Urinary bladder (tissue), 4 donors: ENCODE measurements at places on chromosomes 4 and X.

DNA sequence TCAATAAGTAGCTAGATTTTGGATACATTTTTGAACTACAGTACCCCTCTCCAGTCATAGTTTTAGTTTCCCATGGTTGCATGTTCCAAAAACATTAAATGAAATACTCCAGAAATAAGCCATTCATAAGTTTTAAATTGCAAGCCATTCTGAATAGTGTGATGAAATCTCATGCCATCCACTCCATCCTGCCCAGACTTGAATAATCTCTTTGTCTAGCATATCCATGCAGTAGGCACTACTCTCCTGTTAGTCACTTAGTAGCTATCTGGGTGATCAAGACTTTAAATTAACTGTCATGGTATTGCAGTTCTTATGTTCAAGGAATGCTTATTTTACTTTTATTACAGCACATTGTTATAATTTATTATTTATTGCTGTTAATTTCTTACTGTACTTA lies 237.4 kb downstream of the SPANXN1 start:
- DNase-seq, result no peak

- no peak for DNase-seq
Observed at GRCh38 chr4:10746371-10747171, 62.0 kb upstream of the CLNK start.

GRCh38 chrX:37746951-37747350 lies 32.9 kb upstream of the CYBB start:
- DNase-seq, result no peak

DNA sequence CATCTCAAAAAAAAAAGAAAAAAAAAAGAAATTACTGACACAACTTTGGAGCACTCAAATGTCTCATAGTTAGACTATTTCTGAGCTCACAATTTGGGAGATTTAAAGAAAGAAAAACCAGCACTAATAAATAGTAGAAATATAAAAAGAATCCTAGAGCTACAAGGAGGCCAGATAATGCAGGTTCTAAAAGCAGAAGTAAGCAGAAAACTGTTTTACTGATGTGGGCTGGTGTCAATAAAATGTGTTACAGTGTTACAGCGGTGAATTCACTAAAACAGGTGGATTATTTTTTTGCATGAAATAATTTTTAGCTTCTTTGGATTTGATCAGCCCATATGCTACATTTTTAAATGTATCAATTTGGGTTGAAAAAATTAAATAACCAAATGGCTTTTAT lies 375.9 kb downstream of the GPM6A start:
- no peak for DNase-seq

DNA sequence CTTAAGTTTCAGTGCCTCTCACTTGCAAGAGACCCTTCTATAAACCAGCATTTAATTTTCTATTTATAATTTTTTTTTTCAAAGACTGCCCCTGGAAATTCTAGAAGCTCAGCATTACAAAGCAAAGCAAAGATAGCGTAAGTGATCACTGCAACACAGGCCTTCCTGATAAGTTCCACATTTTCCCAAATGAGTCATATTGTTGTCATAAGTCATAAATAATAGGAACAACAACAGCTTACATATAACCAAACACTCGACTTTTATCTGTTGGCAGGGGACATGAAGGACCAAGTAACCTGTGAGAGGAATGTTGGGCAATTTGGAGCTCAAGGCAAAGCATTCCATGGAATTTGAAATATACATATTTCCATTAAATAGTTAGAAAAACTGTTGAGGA lies 815.5 kb downstream of the DMD start:
- no peak for DNase-seq

GRCh38 chr4:16717266-16717970 lies 181.0 kb downstream of the LDB2 start:
- DNase-seq, result no peak

- peak; percentile 25 for DNase-seq
Observed at GRCh38 chrX:12447448-12448064, 309.3 kb downstream of the FRMPD4 start.

DNA sequence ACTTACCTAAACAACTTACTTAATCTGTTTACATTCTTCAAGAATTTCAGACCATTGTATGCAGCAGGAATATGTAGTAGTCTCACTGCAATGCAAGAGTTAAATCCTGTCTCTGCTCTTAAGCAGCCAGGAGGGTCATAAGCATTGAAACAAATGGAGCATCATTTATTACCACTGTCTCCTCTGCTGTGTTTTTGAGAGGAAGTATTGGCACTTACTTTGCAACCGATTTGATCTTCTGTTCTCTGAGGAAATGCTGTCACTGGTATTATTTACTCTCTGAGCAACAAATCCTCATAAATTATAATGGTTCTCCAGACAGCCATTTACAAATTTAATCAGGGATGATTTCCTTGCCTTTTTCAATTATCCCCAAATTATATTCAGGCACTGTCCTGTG lies 1367.1 kb downstream of the STIM2 start:
- DNase-seq, result no peak

DNA sequence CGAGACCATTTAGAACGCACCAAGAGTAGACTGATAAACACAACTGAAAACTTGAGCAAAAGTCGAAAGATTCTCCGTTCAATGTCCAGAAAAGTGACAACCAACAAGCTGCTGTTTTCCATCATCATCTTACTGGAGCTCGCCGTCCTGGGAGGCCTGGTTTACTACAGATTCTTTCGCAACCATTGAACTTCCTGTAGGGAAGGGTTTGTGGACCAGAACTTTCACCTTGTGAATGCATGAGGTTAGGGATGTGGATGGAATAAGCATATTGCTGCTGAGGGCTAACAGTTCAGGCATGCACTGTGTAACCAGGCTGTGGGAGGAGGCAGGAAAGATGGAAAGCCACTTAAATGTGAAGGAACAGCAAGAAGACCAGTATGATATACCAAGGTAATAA lies 20.9 kb upstream of the ING2 start:
- no peak for DNase-seq

DNA sequence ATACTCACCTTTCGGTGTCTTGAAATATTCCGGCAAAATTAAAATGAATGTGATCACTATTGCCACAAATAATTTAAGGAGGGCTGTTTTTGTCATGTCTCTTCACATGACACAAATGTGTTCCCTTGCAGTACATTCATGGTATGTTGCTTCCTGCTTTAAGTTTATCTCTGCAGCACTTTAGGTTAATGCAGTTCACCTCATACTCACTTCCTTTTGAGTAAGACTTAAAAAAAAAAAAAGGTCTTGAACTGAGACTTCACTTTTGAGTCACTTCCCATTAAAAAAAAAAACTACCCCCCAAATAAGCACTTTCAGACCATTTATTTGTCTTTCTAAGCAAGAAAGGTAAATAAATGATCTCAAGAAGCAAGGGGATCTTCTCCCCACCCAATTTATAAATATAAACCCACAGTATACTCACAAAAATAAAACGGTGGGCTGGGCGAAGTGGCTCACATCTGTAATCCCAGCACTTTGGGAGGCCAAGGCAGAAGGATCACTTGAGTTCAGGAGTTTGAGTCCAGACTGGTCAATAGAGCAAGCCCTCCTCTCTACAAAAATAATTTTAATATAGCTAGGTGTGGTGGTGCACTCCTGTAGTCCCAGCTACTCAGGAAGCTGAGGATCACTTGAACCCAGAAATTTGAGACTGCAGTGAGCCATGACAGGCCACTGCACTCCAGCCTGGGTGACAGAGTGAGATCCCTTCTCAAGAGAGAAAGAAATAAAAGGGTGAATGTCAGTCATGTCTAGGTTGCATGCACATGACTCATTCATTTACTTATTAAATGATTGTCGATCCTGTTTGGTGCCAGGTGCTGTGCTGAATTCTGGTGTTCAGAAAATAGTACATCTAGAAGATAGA lies at the start of gene TMEM156:
TMEM156 (minus strand) TSS at position 192 of the 868 bp plus-strand sequence; CDS start at position 96, 96 bp downstream.
- DNase-seq, result no peak

DNA sequence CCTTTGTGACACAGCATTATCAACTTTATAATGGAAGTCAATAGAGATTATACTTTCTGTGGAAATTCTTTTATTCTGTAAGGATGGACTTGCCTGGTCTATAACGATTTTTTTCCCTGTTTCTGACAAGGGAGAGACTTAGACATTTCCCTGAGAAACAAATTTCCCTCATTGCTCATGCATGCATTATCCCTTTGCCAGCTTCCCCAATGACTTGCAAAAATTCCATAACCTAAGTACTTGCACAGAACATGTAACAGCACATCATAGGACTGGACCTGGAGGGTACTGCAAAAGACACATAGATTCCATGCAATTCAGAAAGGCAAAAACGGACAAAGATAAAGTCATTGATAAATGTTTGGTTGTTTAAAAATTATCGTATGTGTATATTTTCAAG lies 166.7 kb downstream of the FHIP1A start:
- DNase-seq, result no peak

- DNase-seq, result no peak
Observed at GRCh38 chrX:110399497-110399896, 40.8 kb downstream of the RTL9 start.

DNA sequence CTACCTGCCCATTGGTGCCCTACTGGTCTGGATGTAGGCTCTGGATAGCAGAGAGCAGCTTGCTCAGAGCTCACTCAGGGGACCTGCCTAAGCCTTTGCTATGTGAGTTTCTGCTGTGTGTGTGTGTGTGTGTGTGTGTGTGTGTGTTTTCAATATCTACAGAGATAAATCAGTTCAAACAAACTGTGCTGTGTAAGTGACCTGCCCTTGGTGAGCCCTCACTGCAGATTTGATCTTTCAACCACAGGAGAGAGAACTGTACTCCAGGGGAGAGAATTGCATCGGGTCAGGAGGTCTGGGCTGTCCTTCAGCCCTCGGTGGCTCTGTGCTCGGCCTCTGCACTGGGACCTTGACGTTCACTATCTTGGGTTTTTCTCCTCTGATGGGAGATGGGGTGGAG lies 35.0 kb upstream of the CDKN2AIP start:
- peak; percentile 7 for DNase-seq

DNA sequence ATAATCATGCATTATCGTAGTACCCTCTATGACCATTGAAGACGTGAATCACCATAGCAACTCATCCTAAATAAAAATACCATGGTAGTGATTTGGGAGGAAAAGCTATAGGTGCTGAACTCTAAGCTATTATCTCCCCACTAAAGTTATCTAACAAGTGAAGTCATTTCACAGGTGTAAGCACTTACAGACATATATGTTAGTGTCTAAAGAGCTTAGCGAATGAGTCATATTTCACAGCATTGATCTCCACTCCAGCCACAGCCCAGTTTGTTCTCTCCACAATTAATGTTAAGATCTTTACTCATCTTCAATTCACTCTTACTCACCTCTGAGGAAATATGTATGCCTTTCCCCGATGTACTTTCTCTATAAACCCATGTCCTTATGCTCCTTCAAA lies 57.0 kb downstream of the DCAF8L1 start:
- no peak for DNase-seq

DNA sequence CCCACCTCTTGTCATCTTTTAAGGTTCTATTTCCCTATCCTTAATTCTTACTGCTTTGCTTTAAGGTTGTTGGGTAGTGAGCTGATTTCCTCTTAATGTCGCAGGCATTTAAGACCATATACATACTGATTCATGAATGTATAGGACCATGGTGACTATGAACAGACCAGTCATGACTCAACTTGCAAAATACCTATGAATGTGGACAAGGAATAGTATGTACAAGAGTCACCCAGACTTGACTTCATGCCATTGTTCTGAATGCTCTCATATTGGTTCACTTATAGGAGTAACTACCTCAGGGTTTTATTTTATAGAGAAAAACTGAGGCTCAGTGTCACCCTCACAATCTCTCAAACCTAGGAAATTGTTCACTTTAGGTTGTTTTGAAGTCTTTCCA lies 44.3 kb downstream of the CCNG2 start:
- no peak for DNase-seq

GRCh38 chr4:35802644-35803043 lies 441.7 kb downstream of the ARAP2 start:
- DNase-seq, result no peak

GRCh38 chr4:100359441-100359840 lies 158.4 kb downstream of the EMCN start:
- no peak for DNase-seq

- DNase-seq, result peak; percentile 40
Observed at GRCh38 chr4:77564231-77564630, 41.4 kb upstream of the CXCL13 start.

GRCh38 chr4:173243321-173243720 lies 74.7 kb downstream of the GALNT7 start:
- DNase-seq, result no peak

- DNase-seq, result no peak
Observed at GRCh38 chr4:16337936-16338335, 111.7 kb upstream of the TAPT1 start.

GRCh38 chr4:174061026-174061425 lies 222.4 kb downstream of the FBXO8 start:
- no peak for DNase-seq

- no peak for DNase-seq
Observed at GRCh38 chr4:144868309-144868708, 222.4 kb downstream of the HHIP start.

- no peak for DNase-seq
Observed at GRCh38 chr4:6855692-6856297, 53.8 kb upstream of the TBC1D14 start.

- no peak for DNase-seq
Observed at GRCh38 chr4:181168011-181168805, 1075.0 kb upstream of the TENM3 start.

DNA sequence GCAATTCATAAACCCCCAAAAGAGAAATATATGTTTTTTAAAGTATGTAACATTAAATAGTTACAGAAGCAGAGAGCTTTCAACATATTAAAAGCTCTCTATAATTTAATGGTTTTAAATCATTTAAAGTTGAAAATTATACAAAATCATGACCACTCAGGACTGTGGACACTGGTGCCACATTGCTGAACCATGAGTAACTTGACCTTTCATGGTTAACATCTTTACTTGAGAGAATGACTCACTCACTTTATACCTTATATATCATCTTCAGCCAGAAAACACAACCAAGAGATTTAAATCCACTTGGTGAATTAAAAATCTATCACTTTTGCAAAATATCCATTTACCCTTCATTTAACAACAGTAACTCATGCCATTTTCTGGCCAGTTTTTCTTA lies 584.3 kb upstream of the SMIM31 start:
- no peak for DNase-seq
